ENCODE measurements at places on chromosomes 16 and 17.

- DNase-seq = no peak
These were observed 142.0 kb downstream of the CPPED1 start for GRCh38 chr16:12661656-12662172.

GRCh38 chr16:1385232-1385631 is 29.3 kb downstream of the UNKL start:
- no peak for DNase-seq

GRCh38 chr17:72034000-72034399 is 86.8 kb upstream of the SOX9 start:
- DNase-seq = no peak

DNA sequence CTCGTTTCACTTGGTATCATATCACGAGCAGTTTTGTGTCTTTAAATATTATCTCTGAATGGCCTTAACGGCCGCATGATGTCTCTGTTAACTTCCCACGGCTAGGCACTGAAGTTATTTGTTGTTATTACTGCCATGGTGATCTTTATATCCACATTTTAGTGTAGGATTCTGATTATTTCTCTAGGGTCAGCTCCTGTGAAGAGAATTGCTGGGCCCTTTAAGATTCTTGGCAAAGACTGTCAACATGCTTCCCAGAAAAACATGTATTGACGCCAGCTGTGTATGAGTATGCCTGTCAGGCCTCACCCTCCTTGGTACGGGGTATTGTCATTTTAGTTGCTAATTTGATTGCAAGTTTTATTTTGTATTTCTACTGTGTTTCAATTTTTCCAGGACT is 263.5 kb downstream of the SNX29 start:
- DNase-seq = no peak

GRCh38 chr17:76601065-76601464 is 15.4 kb upstream of the ST6GALNAC2 start:
- DNase-seq = no peak

GRCh38 chr16:24988129-24988518 is 27.0 kb downstream of the ARHGAP17 start:
- DNase-seq = no peak

GRCh38 chr17:39096508-39097149 is 54.8 kb downstream of the PLXDC1 start:
- DNase-seq = no peak

GRCh38 chr16:86824751-86825296 is 246.5 kb downstream of the FOXL1 start:
- no peak for DNase-seq

- no peak for DNase-seq
These were observed 7.1 kb downstream of the RAP1GAP2 start for GRCh38 chr17:2803386-2803785.

DNA sequence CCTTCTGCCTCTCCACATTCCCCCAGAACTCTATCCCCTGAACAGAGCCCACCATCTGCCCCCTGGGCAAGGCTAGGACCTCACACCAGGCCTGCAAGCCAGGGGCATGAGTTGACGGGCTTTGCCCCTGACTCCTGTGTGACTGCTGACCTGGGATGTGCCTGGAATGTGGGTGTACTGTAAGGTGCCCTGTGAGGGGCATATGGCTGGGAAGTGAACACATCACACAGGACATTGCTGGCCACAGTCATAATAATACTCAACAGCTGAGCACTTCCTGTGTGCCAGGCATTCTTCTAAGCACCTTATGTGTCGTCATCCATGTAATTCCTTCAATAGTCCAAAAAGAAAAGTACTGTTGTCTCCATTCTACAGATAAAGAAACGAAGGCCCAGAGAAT is 13.3 kb downstream of the CES4A start:
- no peak for DNase-seq

DNA sequence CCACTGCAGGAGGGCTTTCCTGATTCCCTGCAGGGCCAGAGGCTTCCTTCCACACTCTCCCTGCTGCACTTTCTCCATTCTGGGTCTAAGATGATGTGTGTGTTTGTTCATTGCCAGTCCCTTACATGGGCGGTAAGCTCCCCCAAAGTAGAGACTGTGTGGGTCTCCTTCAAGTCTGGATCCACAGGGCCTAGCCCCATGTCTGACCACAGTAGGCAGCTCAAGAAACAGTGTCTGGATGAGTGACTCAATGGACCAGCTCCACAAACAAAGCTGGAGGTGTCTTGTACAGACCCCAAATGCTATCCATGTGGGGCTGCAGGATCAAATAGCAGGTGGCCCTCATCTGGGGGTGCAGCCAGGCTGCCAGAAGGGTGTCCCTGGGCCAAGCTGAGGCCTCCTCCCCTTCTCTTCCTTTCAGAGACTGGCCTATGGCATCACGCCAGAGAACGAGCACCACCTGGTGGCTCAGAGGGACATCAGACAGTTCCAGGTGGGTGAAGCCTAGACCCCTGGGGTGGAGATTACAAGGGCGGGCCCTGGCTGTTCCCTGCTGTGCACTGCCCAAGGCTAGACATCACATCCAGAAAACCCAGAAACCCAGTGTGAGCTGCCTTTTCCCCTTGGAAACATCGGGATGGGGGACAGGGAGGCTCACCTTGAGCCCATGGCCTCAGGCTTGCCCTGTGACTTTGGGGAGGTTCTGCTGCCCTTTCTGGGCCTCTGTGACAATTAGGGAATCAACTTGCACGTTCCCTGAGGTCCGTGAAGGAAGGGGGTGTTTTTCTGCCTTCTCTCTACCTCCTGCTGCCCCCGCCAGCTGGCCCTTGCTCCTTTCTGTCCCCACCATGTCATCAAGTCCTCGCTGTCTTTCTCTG is 45.9 kb downstream of the SLC6A2 start:
- no peak for DNase-seq

- DNase-seq = no peak
These were observed 30.6 kb downstream of the FAM20A start for GRCh38 chr17:68570526-68570925.

GRCh38 chr17:83055911-83056582 is 23.4 kb upstream of the METRNL start:
- no peak for DNase-seq

- DNase-seq = no peak
These were observed 1.4 kb downstream of the MEIOB start for GRCh38 chr16:1870365-1871082.

DNA sequence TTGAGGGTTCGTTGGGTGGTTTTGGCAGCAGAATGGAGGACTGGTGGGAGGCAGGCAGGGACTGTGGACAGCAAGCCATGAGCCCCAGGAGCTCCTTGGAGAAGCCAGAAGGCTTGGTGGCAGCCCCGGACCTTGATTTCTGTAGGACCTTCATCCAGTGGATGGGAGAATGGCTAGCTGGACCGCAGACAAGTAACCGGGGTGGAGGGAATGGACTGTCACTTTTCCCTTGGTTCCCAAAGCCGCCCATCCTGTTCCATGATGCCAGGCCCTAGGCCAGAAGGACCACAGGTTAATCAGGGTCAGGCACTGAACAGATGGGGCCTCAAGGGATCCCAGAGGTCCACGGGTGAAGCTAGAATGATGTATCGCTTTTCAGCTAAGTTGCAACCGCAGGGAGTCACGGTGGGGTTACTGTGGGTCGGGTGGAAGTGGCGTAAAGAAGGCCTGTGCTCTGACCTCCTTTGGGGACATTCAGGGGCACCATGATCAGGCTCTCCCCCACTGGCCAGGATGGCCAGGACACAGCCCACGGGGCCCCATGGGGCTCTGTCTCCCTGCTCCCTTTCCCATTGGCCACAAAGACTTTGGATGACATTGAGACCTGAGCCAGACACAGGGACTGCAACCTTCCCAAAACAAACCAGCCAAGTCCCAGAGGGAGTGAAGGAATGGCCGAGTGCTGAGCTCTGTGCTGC is 66.9 kb upstream of the MRTFB start:
- DNase-seq = no peak

DNA sequence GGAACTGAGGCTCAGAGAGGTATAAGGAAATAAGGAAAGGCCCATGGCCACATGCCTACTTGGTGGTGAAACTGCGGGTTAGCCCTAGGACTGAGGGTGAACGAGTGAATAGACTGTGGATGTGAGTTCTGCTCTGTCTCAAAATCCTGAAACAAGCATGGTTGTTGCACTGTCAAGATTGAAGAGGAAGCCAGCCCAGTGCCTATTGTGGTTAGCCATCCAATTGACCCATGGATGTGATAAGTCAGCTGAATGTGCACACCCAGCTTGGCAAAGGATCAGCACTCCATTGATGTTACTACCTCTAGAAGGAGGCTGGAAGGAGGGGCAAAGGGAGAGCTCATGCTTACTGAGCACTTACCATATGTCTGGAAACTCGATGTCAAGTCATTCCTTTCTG is 4.5 kb downstream of the TMEM114 start:
- no peak for DNase-seq

GRCh38 chr17:66953630-66954020 is 10.9 kb upstream of the CACNG4 start:
- no peak for DNase-seq

- DNase-seq = no peak
These were observed 501.4 kb upstream of the WSB1 start for GRCh38 chr17:26792486-26792885.

- DNase-seq = no peak
These were observed 93.2 kb downstream of the LITAF start for GRCh38 chr16:11493531-11493929.

DNA sequence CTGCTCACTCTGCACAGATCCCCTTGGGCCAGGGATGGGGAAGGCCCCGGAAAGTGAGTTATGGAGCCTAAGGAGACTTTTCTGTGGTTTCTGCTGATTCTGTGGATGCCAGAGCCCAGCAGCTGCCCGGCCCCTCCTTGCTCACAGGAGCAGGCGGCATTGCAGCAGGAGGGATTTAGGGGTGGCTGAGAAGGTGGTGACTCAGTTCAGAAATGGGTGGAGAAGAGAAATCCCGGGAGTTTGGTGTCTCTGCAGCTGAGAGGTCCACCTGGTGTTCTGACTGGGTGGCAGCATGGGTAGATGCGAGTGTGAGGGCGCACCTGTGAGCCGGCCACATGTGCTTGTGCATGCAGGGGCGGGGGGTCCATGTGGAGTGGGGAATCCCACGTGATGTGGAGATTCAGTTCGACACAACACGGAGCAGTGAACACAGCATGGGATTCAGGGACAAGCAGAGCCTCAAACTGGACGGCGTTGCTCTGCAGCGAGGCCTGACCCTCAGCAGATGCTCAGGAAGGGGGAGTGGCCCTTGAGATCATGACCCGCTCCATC is 16.0 kb upstream of the SPPL2C start:
- DNase-seq = no peak

GRCh38 chr16:82044585-82044911 is 9.5 kb downstream of the HSD17B2 start:
- no peak for DNase-seq

DNA sequence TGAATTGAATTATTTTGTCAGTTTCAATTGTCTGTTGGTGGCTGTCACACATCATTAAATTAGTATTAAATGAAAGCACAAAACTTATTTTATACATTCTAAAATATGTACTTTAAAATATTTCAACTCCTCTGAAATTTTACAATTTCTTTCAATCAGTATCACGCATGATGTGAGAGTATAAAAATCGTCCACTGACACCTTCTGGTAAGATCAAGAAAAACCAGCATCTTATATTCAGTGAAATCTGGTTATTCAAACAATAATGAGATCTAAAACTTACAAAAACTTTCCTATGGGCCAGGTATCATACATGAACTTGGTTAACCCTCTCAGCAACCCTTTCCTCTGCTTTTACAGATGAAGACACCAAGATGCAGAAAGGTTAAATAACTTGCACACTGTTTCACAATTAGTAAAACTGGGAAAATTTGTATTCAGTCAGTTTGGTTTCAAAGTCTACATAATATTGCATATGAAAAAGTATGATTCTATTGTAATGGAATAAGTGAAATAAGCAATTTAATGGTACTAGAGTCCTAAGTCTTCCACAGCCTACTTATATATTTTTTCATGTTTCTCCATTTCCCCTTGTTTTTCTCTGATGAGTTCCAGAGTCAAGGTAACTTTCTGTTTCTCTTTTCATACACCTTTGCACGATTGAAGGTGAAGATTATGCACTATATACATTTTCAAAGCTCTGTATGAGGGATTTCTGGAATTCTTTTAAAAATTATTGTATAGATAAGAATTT is 58.7 kb downstream of the EFCAB5 start:
- DNase-seq = no peak

- no peak for DNase-seq
These were observed 11.9 kb downstream of the SERPINF1 start for GRCh38 chr17:1773696-1774181.

DNA sequence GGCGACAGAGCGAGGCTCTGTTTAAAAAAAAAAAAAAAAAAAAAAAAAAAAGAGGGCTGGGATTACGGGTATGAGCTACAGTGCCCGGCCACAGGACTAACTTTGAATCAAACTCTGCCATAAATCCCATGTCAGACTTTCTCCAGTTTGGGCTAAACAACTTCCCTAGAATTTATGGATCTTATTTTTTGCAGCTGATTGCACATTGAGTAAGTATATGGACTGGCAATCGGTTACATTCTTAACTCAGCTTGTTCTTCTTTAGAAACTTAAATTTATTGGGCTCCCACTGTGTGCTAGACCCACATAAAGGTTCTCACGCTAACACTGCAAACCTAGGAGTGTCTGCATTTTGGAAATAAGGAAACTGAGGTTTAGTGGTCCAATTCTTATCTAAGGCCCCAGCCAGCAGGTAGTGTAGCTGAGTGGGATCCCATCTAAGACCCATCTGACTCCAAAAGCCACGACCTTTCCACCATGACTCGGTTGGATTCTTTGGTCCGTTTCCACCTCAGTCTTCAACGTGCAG is 718 bp upstream of the CBFB start:
- no peak for DNase-seq

DNA sequence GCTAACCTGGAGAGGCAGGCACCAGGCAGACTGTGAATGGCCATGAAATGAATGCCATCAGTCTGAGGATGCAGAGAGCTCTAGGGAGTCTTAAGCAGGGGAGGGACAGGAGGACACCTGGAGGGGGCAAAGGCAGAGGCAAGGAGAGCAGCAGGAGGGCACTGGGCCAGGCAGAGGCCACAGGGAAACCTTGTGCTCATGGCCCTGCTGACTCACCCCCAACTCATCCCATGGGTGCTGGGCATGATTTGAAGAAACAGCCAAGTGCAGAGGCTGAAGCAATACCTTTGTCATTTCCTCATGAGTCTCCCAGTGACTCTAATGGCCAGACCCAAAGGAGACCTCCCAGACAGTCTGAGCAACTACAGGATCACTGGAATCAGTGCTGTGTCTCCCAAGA is 141.4 kb downstream of the TMEM132E start:
- no peak for DNase-seq
